GM18507 (cell line): ENCODE measurements at places on chromosomes 2 and 18.

DNA sequence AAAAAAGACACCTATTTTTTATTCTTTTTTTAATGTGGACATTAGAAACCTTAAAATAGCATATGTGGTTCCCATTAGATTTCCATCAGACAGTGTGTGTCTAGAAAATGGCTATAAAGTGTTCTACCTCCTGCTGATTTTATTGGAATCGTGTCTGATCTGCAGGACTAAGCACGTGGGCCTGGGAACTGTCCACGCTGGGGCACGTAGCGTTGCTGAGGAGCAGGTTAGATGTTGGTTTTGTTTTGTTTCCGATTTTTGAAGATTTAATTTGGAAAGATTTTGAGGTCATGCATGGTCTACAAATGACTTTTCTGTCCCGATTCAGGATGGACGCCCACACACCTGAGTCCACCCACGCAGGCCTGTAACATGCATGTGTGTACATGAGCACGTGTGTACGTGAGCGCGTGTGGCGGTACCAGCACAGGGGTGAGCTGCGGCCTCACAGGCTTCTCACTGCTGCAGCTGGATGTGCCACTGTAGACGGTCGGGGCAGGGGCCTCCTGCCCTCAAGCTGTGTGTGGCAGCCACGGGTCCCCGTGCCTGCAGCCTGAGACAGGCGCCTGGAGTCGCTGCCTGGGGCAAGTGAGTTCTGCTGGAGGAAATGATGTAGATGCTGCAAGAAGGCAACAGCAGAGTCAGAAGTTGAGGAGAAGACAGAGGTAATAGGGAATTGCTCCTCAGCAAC lies 99.7 kb upstream of the CTDP1 start:
- DNase-seq = no peak

DNA sequence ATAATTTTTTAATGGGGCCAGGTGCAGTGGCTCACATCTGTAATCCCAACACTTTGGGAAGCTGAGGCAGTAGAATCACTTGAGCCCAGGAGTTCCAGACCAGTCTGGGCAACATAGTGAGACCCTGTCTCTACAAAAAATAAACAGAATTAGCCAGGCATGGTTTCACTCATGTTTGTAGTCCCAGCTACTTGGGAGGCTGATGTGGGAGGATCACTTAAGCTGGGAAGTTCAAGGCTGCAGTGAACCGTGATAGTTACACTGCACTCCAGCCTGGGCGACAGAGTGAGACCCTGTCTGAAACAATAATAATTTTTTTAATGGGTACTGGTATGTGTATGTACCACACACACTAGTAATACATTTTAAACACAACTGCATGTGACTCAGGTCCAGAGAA lies 2.4 kb downstream of the ARL6IP6 start:
- DNase-seq = no peak

- no peak for DNase-seq
Measured at GRCh38 chr2:29881089-29881730, 40.2 kb downstream of the ALK start.

DNA sequence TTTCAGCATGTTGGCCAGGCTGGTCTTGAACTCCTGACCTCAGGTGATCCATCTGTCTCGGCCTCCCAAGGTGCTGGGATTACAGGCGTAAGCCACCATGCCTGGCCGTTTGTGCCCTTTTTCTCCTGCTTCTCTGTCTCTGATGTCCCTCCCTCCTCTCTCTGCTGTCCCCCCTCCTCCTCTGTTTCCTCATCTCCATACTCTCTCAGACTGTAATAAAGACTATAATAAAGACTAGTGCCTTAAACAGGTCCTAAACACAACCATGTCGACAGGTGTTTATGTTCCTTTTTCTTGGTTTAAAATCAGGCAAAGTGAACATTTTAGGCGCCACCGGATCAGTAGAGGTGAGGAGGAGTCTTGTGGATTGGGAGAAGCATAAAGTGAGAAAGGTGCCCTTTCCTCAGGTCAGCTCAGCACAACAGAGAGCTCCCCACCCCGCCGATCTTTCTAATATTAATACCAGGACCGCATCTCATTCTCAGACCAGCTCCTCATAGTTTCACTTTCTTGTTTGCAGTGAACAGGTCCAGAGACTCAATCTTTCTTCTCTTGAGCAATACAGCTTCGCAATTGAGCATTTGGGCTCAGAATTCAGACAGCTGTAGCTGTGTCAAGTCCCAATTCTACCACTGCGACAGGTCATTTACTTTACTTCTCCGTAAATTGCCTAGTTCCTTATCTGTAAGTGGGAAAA lies 23.7 kb downstream of the TIMM21 start:
- DNase-seq = no peak

DNA sequence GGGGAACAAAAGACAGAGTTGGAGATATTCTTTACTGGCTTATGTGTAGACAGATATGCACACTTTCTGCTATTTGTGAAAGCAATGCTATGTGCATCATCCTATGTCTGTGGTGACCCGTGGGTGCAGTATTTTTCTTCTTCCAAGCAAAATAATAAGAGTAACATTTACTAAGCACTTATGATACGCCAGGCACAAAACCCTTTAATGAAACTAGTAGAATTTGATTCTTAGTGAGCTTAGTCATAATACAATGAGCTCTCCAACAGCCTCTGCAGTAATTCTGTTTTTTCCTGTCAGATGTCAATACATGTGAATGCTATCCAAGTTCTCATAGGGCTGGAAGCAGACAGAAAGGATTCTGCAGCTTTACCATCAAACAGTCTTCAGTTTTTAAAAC lies 130.6 kb downstream of the RAD51AP2 start:
- DNase-seq = no peak

- DNase-seq = no peak
Measured at GRCh38 chr2:30213907-30214463, 17.3 kb upstream of the LBH start.

- DNase-seq = no peak
Measured at GRCh38 chr2:200483729-200484198, 26.1 kb downstream of the KCTD18 start.

GRCh38 chr2:215754546-215754945 lies 258.8 kb downstream of the MREG start:
- DNase-seq = no peak

- DNase-seq = no peak
Measured at GRCh38 chr18:78579449-78579848, 400.2 kb upstream of the SALL3 start.

DNA sequence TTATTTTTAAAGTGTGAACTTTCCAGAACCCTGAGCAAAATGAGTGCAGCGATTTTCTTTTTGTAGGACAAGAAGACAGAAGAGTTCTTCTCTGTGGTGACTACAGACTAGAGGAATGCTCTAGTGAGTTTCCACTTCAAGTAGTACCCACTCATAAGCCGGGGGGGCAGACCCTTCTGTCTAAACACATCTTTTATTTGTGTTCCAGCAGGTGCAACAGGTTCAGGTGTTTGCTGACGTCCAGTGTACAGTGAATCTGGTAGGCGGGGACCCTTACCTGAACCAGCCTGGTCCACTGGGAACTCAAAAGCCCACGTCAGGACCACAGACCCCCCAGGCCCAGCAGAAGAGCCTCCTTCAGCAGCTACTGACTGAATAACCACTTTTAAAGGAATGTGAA lies 25.2 kb downstream of the PTRHD1 start:
- DNase-seq = no peak

GRCh38 chr2:109124982-109125592 lies 3.9 kb upstream of the SH3RF3 start:
- no peak for DNase-seq

GRCh38 chr2:80393991-80394390 lies 89.4 kb upstream of the LRRTM1 start:
- DNase-seq = no peak

GRCh38 chr2:222239091-222239490 lies 59.7 kb downstream of the PAX3 start:
- DNase-seq = no peak

DNA sequence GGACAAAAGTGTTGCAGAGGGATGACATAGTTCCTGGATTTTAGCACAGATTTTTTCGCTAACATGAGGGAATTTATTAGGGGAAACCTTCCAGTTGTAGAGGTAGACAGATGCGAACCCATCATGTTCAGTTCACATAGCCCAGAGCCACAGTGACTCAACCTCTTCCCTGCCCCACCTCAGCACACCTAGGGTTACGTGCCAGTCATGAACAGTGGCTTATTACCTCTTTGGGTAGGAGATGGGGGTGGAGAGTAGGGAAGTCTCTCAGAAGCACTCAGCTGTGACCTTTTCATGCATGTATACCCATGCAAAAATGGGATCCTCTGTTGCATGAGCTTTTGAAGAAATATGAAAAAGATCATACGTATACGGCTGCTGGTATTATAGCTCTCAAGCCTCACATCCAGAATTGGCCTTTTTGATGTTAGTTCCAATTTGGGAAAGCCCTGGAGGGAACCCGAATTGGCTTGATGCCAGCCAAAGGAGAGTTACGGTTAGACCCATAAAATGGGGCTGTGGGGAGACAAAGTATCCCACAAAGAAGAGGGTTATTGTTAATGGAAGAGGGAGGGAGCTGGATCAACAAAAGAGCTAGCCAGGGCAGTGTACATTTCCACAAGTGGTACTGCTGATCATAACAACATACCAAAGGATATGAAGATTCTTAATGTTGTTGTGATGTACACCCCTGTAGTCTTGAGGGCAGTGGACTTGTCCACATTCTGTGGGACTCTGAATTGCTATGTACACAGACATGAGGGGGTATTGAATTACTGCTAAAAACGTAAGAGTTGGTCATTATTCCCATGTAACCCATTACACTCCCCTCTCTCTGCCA lies 4.9 kb downstream of the TANC1 start:
- DNase-seq = no peak

- DNase-seq = peak; percentile 59
Measured at GRCh38 chr2:226772389-226773179, 27.0 kb downstream of the IRS1 start.

- no peak for DNase-seq
Measured at GRCh38 chr2:203623661-203624060, 82.8 kb upstream of the CD28 start.

DNA sequence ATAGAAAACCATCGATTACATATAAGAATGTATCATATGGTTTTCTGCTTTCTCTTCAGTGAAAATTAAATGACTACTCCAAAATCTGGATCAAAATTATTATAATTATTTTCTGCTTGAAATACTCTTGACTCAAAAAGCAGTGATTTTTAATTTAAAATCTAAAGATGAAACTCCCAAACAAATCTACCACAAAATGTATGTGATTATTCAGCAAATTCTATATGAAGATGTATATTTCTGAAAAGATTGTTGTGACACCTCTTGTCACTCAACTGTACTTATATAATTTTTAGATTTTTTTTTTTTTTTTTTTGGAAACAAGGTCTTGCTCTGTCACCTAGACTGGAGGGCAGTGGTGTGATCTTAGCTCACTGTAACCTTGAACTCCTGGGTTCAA lies 98.6 kb downstream of the MTCL1 start:
- DNase-seq = no peak

- DNase-seq = no peak
Measured at GRCh38 chr2:9174771-9175437, 31.7 kb upstream of the ASAP2 start.

DNA sequence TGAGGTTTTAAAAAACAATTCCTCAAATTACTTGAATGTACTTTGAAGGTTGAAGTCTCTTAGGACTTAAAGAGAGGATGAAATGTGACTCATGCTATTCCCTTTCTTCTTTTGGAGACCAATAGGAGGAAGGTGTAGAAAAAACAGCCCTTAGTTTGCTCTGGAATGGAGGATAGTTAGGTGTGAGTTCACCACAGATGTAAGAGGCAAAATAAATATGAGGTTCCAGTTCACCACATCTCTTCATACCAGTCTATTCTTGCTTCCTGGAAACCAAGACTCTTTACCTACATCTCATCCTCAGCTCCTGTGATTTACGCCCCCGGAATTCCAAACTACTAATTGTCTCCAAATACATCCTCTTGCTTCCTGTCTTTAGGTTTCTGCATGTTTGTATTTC lies 77.5 kb upstream of the TTC21B start:
- DNase-seq = no peak

GRCh38 chr2:70964596-70965386 lies 13.6 kb upstream of the ANKRD53 start:
- DNase-seq = peak; percentile 50

DNA sequence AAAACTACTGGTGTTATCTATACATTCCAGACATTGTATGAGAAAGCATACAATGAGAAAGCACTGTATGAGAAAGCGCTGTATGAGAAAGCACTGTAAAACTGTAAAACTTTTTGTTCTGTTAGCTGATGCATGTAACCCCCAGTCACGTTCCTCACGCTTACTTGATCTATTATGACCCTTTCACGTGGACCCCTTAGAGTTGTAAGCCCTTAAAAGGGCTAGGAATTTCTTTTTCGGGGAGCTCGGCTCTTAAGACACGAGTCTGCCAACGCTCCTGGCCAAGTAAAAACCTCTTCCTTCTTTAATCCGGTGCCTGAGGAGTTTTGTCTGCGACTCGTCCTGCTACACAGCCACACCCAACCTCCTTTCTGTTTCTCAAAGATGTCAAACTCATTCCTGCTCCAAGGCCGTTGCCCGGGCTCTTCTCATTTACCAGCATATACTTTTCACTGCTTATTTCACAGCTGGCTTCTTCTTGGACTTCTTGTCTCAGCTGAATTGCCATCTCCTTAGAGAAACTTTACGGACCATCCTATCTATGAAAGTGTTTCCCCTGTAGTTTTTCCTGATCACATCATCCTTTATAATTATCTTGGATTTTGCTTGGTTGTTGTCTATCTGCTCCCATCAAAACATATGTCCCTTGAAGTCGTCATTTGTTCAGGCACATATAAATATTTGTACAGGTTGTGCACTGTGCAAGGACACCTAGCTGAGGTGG lies 29.8 kb upstream of the YES1 start:
- DNase-seq = no peak

- peak; percentile 55 for DNase-seq
Measured at GRCh38 chr18:26547646-26548414, 523 bp downstream of the KCTD1 start.

GRCh38 chr2:200747668-200748618 lies 63.8 kb upstream of the BZW1 start:
- no peak for DNase-seq

DNA sequence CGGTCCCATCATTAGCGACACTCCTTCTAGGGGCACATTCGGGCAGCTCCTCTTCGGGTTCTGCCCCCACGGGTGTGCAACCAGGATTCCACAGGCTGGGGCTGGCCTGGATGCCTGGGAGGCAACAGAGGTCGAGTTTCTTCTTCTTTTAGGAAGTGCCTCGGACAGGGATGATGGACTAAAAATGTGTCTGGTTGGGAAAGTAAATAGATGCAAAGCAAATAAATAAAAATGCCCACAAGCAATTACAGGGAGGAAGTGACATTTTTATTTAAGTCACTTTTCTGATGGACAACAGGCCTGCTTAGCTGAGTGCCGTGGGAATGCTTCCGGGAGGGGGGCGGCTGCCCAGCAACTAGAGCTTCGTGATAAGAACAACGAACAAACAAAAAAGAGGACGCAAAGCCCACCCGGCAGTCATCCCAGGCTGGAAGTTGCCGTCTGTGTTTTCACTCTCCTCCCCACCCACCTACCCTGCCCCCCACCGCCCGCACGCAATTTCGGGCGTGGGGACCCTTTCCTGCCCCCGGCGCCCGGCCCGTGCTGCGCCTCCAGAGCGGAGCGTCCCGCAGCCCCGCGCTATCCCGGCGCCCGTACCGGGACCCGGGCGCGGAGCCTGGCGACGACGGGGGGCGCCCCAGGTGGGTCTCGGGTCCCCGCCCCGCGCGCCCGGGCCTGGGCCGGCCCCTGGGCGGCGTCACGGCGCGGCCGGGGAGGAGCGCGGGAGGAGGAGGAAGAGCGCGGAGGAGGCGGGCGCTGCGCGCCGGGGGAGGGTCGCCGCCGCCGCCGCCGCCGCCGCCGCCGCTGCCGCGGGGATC lies 412 bp upstream of the NCK2 start:
- DNase-seq = peak; percentile 60
